ENCODE measurements at places on chromosomes 13 and 19. TPM values are rescaled to one million over a fixed set of nuclear protein-coding genes. Genes with fewer than 3 reads are reported as not detected.

- DNase-seq: peak; percentile 38
These were observed 51.5 kb downstream of the SOX21 start for GRCh38 chr13:94660695-94661326.

DNA sequence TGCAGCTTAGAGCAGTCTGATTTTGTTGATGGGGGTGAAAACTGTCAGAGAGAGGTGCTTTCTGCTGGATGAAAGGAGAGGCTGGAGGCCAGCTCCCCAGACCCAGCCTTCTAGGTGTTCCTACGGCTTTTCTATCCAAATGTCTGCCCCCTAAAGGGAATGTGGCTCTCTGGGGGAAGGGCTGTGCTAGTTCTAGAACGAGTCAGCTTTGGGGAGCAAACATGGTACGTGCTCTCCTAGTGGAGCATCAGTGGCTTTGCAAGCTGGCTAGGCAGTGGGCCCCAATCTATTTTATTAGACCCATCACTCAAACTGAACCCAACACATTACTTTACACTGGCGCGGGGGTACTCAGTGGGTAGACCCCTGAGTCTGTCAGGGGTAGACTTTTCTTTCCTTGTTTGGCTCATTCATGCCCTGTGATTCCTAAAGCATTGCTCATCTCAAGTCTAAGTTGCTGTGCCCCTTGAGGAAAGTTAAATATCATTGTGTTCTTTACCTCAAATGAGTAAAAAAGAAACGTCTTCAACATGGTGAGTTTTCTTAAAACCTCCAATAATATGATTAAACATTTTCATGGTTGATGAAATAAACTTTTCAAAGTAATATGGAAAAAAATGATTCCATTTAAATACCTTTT, 254.9 kb downstream of the DLEU7 start:
- DNase-seq: no peak

DNA sequence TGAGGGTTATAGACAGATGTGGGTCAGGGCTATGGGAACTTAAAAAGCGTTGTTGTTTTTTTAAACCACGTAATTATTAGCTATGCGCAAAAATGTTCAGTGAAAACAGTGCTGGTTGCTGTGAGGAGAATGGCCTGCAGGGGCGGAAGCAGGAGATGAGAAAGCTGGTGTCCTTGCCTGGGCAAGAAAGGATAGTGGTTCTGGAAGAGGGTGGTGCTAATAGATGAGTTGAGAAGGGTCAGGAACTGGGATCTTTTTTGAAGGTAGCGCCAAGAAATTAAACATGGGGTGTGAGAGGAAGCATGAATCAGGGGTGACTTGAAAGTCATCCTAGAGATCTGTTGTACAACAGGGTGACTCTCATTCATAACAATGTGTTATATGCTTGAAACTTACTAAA, 4.8 kb upstream of the SMG9 start:
- peak; percentile 56 for DNase-seq

GRCh38 chr13:107025991-107026390, 458.1 kb upstream of the ARGLU1 start:
- DNase-seq: peak; percentile 72

GRCh38 chr13:93811071-93811737, 584.6 kb downstream of the GPC6 start:
- no peak for DNase-seq

- no peak for DNase-seq
These were observed 3.5 kb upstream of the RPS9 start for GRCh38 chr19:54197121-54197520.

DNA sequence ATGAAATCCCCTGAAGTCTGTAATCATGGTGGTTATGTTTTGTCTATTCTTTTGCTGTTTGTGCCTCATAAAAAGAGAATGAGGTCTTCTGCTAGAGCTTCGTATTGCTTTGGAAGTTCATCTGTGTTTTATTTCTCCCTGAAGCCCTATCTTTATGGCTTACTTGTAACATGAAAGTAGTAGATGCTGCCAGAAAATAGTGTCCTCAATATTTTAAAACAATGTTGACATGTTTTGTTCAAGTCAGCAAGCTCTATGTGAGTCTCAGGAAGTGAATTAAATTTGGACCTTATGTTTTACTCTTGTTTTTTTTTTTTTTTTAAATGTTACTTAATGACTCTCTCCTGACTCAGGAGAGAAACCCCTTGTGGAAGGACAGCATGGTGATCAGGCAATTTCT, 130.5 kb downstream of the B3GLCT start:
- DNase-seq: no peak

DNA sequence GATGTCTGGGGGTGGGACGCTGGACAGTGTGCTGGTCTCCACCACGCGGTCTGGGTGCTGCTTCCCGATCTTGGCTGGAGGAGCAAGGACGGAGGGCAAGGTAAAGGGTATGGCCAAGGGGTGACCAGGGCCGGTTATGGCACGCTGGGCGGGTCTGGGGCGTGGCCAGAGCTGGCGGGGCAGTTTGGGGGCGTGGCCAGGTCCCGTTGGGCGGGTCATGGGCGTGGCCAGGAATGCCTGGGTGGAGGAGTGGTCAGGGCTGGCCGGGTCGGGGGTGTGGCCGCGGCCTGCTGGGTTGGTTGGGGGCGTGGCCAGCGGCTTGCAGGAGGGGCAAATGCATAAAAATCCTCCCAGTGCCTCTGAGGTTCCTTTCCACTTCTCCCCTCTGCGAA, 19.2 kb downstream of the GPX4 start:
- DNase-seq: peak; percentile 84

DNA sequence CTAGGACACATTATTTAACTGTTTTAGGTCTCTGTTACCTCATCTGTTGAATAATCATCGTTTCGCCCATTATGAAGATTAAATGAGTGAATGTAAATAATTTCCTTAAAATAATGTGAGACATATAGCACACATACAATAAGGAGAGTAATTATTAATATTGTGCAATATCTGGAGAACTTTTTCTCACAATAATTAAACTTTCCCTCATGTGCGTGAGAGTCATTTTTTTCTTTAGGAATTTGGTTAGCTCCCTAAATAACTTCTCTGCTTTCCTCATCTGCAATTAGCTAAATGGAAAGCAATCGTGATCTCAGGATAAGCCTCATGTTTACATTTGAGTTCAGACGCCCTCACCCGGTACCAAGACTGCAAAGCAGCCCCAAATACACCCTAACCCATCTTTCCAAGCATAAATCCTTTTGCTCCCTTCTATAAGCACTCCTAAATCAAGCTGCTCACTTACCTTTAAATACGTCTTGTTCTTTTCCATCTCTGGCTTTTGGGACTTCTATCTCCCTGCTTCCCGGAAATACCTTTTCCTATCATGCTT, 78.8 kb downstream of the MZT1 start:
- no peak for DNase-seq

- no peak for DNase-seq
These were observed 8.9 kb upstream of the NR2F6 start for GRCh38 chr19:17254636-17255035.

- DNase-seq: no peak
These were observed 83.4 kb downstream of the KCNRG start for GRCh38 chr13:50098693-50099092.

DNA sequence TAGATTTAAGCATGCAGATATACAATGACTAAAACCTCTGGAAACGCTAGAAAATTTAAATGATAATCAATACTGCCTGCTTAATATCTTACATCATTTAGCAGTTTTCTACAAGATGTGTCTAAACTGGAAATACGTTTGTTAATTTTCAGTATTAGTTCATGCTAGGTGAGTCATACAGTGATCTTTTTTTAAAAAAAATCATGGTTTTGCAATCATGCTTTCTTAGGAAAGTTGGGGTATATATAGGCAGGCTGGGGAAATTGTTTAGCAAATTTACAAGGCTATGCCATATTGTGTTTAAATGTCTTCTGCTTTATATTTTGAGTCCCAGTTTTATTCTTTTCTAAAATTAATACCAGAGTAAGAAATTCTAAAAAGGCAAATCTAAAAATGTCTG, 245.4 kb upstream of the SPRY2 start:
- no peak for DNase-seq

DNA sequence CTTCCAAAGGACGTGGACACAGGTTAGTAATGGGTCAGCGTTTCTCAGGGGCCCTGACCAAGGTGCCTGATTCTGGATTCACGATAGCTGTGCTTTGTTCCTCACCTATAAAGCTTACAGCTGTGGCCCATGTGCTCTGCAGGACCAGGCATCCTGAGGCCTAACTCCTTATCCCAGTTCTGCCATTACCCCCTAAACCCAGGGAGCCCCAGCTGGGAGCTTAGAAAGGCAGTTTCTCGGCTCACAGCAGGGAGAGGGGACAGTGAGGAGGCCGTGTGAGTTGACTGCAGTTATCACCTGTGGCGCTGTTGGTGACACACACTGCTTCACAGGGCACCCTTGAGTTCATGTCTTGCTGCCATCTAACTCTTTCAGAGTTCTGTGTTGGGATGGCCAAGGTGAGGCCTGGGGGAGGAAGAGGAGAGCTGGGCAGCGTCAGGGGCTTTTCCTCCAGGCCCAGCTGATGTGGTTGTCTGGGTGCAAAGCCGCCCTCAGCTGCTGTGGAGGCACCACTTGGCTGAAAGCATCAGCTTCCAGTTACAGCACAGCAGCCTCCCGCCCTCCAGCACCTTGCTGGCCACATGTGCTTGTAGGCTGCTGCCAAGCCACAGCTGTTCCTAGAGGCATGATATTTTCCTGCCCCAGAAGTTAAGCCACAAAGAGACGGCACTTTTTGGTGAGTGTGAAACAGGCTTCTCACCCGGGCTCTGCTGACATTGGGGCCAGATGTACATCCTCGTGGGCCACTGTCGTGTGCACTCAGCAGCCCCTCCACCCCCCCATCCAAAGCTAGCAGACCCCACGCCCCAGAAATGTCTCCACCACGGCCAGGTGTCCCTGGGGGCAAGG, 99.6 kb upstream of the MCF2L start:
- no peak for DNase-seq

DNA sequence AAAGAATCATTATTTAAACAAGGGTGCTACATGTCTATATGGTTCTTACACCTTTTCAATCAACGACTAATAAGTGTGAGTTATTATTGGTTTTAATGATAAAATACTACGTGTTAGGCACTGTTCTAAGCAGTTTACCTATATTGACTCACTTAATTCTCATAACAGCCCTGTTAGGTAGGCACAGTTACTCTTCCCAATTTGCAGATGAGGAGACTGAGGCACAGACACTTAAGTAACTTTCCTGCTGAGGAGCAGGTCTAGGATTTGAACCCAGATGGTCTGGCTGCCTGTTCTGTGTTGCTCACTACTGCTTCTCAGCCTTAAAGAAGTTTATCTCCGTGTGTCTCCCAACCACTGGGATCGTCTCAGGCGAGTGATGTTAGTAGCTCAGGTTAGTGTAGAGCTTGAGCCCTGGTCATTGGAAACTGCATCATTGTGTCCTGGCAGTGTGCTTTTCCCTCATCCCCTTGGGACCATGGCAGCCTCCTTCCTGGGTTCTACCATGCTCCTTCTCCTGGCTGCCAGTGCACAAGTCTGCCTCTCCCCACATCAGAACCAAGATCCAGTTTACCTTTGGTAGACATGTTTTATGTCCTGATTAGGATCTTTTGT, 10.9 kb downstream of the UBAC2 start:
- DNase-seq: no peak

DNA sequence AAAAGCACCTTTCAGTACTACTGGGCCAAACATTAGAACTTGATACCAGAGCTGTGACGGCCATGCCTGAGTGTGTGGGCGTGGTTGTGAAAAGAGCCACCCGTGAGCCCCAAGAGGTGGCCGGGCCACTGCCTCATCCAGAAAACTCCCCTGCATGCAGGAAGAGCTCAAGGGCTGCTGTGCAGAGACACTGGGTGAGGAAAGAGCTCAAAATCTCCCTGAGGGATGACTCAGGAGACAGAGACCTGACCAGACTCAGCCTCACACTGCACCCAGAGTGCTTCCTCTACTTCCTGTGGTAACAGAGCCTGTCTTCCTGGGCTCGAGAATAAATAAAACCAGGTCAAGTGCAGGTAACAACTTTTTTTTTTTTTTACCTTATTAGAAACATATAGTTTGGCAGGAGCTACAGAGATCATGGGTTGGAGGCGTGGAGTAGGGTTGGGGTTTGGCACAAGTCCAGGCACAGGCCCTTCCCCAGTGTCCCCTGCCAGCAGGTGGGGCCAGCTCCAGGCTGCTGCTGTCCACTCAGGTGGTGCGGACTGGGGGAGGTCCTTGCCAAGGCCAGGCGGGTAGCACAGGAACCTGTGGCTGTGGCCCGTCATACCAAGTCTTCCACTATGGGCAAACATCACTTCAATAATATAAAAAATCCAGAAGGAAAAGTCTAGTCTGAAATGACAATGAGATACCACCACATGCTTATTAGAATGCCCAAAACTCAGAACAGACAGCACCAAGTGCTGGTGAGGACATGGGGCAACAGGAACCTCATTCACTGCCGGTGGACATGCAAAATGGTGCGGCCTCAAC, 25.5 kb downstream of the ELL start:
- peak; percentile 42 for DNase-seq

GRCh38 chr19:6543866-6544347, 13.1 kb downstream of the TNFSF9 start:
- DNase-seq: no peak

- no peak for DNase-seq
These were observed 2.3 kb downstream of the PPP1R15A start for GRCh38 chr19:48874303-48875135.

- DNase-seq: no peak
These were observed 592.0 kb upstream of the KLF12 start for GRCh38 chr13:74726206-74726605.

The ELSPBP1 gene
- not detected for total RNA-seq

The TJP3 gene
- under 0.01 TPM for total RNA-seq

The NANOS3 gene
- total RNA-seq: not detected

The REEP6 gene
- total RNA-seq: 0.51 TPM

The C1QTNF9 gene
- not detected for total RNA-seq

The THOP1 gene
- total RNA-seq: 60.2 TPM

The OR4F17 gene
- not detected for total RNA-seq

The CFAP97D2 gene
- not detected for total RNA-seq

The ZNF493 gene
- total RNA-seq: 14.2 TPM

The PNMA8A gene
- total RNA-seq: 0.26 TPM

The TOMM40 gene
- 48.9 TPM for total RNA-seq

The PRTN3 gene
- total RNA-seq: not detected

The LSR gene
- total RNA-seq: 0.25 TPM

The PEG3 gene
- 0.89 TPM for total RNA-seq

The FXYD3 gene
- not detected for total RNA-seq

The CATSPERD gene
- not detected for total RNA-seq

The ZNF99 gene
- total RNA-seq: not detected

Measured in dermis microvascular lymphatic vessel endothelial cell (primary cell).